Stimulated activated CD4-positive, alpha-beta T cell treated with anti-CD3 and anti-CD28 coated beads, Interleukin-4, amount 100 ng/mL, for 48 hours (primary cell): ENCODE measurements at places on chromosomes 2 and 18.

DNA sequence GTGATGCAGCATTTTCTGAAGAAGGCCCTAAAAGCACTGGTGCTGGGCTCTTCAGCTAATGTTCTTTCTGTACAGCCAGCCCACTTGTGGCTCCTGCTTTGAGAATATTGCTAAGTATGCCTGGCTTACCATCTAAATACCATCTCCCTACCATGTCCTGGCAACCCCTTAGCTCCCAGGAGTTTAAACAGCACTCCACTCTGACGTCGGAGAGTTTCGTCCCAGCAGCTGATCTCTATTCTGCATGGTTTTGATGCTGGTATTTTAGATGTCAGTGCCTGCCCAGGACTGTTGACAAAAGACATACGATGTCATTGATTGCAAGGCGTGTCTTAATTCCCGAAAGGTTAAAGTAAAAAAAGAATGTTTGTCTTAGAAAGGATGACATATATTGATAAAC is 47.0 kb upstream of the AFF3 start:
- DNase-seq = no peak

- no peak for DNase-seq
Observed at GRCh38 chr2:86477349-86477748, 36.2 kb downstream of the KDM3A start.

DNA sequence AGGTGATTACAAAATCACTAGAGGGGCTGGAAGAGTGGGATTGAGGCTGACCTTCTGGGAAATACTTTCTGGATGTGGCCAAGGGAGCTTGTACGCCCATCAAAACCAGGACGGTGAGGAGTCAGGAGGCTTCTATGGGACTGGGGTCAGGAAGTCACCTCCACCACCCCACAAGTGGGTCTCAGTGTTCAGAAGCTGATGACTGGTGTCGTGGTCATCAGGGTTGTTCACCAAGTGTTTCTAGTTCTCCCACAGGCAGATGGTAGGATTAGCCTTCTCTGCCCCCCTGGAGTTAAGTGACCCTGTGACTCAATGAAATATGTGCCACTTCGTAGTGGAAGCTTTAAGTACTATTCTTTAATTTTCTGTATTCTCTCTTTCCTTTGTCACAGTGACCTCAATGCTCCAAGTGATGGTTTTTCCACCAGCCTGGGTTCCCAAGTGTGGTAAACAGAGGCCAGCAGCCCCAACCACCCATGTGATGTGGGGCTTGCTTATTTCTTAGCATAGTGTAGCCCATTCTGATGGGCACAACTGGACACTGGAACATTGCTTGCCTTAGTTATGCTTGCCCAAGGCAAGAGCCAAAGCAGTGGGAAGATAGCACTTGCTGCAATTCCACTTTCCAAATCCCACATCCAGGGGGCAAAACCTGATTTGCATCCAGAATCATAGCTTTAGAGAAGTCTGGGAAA is 258.8 kb downstream of the CYP26B1 start:
- no peak for DNase-seq

DNA sequence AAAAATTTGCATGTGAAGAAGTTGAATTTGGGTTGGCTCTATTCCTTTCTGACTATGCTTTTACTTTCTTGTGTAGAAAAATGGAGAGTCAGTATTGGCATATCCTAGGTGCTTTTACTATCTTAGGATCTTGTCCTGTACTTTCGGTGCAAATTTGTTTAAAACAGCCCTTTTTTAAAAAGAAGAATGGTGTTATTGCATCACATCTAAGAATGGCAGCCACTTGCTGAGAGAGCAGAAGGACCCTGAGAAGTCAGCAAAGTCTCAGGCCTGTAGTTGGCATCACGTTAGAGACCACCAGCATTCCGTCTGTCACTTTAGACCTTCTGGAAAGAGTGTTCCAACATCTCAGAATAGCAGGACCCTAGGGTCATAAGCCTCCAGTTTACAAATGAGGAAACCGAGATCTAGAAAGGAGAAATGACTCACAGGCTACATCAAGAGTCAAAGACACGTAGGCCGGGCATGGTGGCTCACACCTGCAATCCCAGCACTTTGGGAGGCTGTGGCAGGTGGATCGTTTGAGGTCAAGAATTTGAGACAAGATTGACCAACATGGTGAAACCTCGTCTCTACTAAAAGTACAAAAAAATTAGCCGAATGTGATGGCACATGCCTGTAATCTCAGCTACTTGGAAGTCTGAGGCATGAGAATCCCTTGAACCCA is 42.5 kb downstream of the SPATS2L start:
- no peak for DNase-seq

DNA sequence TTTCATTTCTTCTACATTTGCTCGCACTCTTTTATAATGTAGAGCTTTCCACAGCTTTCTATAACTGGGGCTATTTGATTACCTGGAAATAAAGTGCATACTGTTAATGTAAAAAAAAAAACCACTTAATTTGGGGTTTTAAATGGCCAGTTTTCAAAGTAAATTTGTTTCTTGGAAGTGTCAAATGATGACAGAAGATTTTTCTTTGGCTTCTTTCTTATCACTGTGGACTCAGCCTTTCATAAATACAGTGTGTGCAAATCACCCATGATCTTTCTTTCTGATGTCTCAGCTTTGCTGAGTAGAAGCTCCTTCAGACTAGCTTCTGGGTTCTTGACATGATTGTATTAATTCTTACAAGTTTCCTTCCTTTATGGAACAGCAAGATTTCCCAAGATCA is 525.6 kb downstream of the PARD3B start:
- DNase-seq = no peak

- DNase-seq = no peak
Observed at GRCh38 chr18:44093253-44093652, 587.4 kb upstream of the SETBP1 start.

DNA sequence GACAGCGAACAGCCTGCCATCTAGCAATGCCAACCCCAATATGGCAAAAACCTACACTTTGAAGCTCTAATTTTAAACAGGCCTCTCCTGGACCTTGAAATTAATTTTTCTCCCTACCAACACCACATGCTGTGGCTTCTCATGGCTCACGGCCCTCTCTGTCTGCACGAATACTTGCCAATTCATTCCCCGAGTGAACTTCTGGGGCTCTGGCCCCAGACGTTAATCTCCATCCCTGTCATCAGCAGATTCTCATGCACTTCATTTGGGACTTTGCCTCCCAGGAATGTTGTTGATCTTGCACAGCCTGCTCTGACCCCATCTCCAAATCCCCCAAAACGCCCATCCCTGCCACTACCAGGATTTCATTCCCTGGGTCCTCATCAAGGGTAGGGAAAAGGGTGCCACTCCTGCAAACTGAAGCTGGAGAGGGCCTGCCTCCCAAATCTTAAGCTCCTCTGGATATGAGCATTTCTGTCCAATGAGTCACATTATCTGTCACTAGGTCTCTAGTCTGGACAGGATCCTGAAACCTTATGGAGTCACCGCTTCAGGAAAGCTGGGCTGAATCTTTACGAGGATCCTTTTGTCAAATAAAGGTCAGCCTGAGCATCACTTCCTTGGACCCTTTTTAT is 10.4 kb downstream of the FIGLA start:
- DNase-seq = no peak

GRCh38 chr18:24231773-24232735 is 93.2 kb downstream of the CABYR start:
- no peak for DNase-seq

DNA sequence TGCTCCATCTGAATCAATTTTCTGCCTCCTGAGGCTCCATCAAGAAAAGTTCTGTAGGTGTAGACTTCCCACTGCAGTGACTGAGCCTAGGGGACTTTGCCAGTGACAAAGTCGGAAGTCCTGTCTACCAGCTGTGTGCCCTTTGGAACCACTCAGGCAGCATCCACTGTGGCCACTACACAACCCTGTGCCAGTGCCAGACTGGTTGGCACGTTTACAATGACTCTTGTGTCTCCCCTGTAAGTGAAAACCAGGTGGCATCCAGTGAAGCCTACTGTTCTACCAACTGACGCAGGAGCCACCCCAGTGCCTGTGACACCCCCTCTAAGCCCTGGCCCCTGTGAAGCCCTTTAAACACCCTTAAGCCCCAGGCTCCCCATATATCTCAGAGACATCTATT is 132.1 kb upstream of the SERPINE2 start:
- DNase-seq = no peak

DNA sequence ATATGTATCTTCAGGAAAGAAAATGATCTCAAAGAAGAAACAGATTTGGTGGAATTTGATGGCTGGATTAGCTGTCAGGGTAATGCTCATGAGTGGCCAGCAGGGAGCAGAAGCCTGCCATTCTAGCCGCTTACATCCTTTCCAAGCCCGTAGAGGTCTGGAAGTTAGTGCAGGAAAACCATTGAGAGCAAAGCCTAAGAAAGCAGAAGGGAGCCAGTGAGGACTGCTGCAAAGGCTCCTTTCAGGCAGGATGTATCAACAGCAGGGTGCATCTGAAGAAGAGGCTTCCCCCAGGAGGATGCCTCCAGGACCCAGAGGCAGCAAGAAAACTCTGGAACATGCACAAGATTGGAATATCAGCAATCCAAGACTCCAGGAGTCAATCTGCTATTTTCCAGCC is 22.9 kb upstream of the LBH start:
- DNase-seq = no peak

- DNase-seq = no peak
Observed at GRCh38 chr18:49547701-49548100, 14.2 kb upstream of the LIPG start.

DNA sequence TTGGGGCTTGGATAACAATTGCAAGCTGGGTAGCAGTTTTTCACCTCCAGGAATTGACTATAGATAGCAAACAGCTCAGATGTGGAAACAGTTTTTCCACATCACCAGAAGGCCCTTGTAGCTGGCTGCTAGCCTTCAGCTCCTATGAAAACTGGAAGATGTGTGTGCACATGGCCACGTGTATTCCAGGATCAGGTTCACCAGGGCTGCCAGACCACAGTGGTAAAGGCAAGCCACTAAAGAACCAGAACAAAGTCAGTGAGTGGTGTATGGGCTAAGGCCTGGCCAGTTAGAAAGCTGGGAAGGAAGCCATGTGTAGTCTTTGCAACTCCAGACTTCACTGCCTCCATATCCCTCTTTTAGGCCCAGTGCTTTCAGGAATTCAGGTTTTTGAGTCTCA is 12.9 kb downstream of the LRRTM1 start:
- no peak for DNase-seq

DNA sequence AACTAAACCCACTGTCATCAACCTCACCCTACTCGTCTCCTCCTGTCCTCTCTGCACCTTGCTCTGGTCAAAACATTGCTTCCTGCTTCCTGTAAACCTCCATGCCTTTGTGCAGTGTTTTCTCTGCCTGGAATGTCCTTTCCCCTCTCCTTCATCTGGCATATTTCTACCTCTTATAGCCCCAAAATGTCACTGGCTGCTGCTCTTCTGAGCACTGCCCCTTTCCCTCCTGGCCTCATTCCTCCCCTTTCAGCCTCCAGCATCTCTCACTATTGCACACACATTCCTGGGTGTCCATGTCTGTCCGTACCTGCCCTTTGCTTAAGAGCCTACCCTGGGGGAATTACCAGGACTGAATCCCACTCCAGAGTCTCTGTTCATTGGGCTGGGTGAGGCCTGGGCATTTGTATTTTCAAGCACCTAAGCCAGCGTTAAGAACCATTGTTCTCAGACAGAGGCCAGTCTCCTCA is 84.9 kb downstream of the MOGAT1 start:
- DNase-seq = no peak

DNA sequence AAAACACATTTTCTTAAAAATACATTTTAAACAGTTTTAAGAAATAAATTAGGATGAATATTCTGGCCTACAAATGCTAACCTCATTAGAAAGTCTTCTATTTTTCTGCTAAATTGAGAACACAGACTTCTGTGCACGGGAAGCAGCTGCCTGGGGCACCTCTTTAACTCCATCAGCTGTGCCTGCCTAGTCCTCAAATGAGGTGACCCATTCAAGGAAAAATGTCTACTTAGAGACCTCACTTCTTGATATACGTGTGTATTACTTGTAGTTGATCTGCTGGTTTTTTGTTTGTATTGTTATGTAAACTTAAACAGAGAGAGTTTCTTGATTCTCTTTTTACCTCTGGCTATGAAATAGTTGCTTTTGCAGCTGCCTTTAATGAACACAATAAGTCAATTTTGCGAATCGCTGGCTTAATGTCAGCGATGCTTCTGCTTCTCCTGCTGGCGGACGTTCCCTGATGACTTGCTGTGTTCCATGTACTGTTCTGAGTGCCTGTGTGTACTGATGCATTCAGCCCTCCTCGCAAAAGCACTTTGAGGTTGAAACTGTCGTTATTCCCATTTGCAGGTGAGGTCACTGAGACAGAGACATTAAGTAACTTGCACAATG is 88.7 kb upstream of the TXNDC2 start:
- no peak for DNase-seq

DNA sequence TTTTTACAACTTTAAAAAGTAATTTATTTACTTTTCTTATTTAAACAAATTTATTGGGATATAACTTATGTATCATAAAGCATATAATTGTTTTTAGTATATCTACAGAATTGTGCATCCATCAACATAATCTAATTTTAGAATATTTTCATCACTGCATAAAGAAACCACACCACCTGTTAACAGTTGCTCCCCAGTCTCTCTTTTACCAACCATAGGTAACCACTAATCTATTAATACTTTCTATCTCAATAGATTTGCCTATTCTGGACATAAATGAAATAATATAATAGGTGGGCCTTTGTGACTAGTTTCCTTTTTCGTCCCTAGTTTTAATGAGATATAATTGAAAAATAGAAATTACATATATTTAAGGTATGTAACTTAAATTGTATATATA is 90.6 kb downstream of the ADAM23 start:
- DNase-seq = no peak

DNA sequence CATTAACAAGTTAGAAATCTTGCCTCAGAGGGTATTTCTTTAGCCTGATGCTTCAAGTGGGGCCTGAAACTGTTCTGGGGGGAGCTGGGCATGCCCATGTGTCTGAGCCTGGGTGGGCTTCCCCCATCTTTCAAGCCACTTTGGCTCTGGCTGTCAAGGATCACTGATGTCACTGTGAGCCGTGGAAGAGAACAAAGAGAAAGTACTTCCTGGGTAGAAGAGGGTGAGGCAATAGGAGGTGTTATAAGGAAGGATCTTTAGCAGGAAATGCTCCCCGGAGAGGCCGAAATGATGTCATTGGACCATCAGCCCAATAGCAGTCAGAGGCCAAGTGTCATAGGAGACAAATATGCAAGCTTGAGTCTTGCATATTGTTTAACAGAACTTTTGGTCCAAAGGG is 228.4 kb upstream of the MEX3C start:
- DNase-seq = no peak

- DNase-seq = no peak
Observed at GRCh38 chr18:57175532-57175931, 28.6 kb downstream of the BOD1L2 start.
